Stimulated activated CD4-positive, alpha-beta T cell treated with anti-CD3 and anti-CD28 coated beads, Interleukin-4, amount 100 ng/mL, for 24 hours (primary cell): ENCODE measurements at places on chromosomes 5 and 9.

DNA sequence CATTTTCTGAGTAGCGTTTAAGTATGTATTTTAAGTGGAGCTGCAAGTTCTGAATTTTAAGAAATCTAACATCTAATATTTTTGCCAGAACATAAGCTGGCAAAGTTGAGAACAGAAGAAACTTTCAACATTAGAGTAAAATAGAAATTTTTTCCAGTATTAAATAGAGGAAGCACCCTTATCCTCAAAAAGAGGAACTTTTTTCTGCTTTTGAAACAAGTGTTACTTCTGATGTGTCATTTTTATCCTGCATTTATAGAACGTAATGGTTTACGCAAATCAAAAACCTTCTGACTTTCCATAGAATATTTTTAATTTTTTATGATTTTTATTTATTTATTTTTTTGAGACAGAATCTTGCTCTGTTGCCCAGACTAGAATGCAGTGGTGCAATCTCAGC, 21.8 kb downstream of the ZBED3 start:
- DNase-seq: no peak

- no peak for DNase-seq
Observed at GRCh38 chr9:108515856-108516255, 339.9 kb downstream of the ACTL7B start.

DNA sequence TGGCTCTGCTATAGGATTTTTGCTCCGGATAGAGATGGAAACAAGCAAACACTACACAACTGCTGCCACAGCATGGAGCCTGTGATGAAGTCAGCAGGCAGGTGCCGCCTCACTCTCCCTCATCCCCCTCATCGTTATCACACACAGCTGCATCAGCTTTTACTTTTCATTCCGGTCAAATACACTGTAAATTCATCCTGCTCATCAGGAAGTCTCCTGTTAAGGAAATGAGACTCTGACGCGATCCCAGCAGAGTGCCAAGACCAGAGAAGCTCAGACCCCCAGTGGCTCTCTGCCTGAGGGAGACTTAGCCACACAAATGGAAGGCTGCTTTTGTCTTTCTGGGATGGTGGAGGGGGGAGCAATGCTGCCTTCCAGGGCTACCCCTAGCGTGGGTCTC, 270.2 kb downstream of the ELAVL2 start:
- DNase-seq: no peak

DNA sequence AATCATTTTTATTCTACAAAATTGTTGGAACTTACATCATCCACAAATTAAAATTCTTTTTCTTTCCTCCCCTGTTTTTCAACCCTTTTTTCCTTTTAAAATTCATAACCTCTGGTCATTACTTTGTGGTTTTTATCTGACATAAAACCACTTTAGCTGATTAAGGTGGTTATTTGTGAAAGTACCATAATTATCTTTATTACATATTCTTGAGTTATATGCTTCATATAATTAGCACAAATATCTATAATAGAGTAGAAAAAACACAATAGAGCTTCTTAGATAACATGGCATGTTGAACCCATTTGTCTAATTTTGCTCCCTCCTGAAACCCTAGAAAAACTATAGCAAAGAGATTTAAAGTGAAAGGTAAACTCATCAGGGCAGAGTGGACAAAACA, 22.9 kb upstream of the PPIC start:
- no peak for DNase-seq

GRCh38 chr5:1400936-1401335, 44.3 kb downstream of the SLC6A3 start:
- DNase-seq: no peak

- no peak for DNase-seq
Observed at GRCh38 chr5:156456857-156457256, 129.9 kb downstream of the SGCD start.

DNA sequence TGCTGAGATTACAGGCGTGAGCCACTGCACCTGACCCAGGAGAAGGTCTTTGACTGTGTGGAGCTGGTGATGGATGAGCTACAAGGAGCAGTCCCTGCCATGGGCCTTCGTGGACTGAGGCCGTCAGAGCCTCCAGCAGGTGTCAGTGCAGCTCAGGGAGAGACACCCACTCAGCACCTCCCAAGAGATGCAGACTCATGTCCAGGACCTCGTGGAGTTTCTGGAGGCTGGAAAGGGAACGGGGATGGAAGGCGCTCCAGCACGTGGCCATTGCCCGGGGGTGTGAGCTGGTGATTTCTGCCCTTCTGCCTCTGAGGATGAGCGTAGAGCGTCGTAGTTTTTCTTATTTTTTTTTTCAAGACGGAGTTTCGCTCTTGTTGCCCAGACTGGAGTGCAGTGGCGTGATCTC, 9.5 kb downstream of the TOR4A start:
- DNase-seq: no peak

DNA sequence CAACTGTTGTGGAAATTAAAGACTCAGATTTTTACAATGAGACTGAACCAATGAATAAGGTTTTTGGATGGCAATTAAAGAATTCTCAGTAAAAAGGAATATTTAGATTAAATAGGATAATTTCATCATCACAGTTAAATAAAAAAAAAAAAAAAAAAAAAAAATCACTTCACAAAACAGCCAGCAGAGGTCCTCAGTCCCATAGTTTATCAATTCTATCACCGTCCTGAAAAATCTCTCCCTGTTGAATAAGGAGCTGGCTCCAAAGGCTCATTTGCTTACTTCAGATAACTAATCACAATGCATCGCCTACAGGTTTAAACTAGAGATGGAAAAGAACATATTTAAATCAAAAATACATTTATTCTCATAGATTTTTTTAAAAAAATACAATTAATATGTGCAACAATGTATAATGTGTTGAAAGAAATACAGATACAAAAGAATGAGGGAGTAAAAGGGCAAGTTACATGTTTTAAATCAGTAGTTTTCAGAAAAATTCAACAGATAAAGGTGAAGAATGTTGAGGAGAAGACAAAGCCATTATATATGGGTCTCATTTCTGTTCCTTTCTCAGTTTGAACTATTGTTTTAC, 175.8 kb upstream of the CHD1 start:
- DNase-seq: no peak

GRCh38 chr9:127876764-127877562, 512 bp downstream of the AK1 start:
- no peak for DNase-seq

GRCh38 chr5:126577415-126577814, 17.6 kb downstream of the ALDH7A1 start:
- DNase-seq: no peak

- DNase-seq: no peak
Observed at GRCh38 chr5:120913396-120913795, 449.3 kb downstream of the PRR16 start.

DNA sequence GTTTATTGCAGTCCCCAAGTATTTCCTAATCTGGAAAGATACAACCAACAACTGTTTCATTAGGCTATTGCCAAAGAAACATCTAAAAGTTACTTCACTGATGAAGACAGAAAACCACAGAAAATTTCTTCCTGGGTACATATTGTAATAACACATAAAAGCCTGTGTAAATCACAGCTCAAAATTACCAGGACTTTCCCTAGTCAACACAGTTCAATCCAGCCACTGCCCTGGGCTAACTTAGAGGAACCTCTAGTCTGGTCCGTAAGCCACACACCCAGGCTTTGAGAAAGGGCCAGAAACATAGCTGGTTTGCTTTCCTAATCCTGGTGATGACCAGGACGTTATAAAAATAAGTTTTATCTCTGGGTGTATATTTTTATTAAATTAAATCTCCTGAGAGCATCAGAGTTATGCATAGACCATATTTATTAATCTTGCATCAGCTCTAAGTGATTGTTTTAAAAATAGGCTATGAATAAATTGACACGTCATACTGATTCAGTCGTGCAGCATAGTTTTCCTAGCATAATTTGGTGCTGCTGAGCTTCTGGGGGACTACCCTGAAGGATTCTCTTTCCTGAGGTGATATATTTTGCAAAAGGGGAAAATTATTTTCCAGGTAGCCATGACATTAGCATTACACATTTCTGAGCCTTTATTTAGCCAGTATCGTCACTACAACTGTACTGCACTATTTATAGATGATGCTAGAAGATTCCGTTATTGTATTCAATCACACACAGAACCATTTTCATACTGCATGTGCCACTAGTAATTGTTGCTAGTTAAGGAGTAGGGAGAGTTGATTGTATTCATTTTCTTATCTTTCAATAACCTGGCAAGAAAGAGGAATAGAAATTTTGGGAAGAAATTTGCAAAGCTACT, 12.6 kb upstream of the MUSK start:
- no peak for DNase-seq

- no peak for DNase-seq
Observed at GRCh38 chr5:3853362-3853761, 257.7 kb downstream of the IRX1 start.

DNA sequence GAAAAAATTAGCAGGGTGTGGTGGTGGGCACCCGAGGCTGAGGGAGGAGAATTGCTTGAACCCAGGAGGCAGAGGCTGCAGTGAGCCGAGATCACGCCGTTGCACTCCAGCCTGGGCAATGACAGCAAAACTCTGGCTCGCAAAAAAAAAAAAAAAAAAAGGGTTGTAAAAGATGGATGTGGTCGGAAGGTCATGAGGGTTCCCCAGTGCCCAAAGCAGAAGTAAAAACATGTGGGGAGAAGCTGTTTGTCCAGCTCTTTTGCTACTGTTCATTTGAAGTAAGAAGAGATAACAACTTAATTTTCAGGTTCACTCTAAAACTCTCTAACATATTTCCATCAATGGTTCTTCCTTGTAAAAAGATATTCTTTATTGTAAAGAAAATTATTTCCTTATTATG, 57.1 kb upstream of the GOLPH3 start:
- no peak for DNase-seq

DNA sequence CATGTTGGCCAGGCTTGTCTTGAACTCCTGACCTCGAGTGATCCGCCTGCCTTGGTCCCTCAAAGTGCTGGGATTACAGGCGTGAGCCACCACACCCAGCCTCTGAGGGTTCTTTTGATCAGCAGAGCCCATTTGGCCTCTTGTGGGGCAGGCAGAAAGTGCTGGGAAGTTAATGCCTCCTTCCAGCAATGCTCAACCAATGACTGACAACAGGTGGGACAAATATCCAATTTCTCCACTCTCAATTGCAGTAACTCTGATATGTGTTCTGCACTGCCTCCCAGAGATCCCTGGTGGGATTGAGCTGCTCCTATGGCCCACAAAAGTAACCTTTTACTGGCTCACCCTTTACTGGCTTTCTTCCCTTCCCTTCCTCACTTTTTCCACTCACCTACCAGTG, 79.9 kb upstream of the APC start:
- no peak for DNase-seq

DNA sequence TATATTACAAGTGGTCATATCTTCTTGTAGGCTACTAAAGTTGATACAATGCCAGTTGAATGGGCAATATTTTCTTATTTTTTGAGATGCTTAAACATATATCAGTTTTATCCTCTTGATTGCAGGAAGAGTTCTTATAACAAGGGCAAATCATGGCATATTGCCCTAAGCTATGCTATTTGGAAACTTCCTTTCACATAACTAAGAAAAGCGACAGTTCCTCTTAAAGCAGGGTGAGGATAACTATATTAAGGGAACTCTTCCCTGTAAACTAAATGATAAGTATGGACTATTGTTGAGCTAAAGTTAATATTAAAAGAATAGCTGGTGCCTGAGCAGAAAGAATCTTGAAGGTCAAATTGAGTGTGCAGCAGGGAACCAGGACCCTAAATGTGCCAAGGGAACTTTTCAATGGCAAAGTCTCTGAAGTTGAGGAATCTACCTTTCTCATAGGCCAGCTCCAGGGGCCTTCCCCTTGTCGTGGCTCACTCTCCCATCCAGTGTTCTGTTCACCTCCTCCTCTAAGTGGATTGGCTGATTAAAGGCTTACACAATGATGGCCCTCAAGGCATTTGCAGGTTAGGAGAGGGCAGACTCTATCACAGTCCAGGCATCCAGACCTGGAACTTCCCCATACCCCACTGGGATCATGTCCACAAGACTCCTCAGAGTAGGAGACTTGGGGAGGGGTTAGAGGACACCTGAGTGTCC, 26.8 kb downstream of the FYB1 start:
- no peak for DNase-seq

DNA sequence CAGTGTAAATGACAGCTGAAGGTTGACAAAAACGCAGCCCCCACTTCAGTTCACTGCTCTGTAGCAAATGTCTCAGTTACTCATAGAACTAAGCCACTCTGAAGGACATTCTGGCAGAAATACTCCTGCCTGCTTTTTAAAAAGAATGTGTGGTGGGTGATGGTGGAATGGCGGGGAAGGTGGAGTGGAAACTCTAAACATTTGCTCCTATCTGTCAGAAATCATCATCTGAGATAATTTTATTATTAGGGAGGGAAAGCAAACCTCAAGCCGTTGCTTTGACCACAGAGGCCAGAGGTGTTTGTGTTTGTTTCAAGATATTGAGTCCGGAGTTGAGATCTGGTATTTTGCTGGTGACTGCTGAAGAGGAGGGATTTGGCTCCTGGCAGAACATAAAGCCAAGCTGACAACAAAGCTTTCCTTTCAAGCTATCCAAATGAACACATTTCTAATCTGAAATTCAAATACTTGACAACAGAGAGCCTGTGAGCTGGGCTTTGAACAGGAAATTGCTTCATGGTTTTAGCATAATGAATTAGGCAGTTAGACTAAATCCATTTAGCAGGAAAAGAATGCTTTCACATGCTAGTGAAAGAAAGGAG, 362.7 kb downstream of the CSNK1G3 start:
- DNase-seq: no peak

DNA sequence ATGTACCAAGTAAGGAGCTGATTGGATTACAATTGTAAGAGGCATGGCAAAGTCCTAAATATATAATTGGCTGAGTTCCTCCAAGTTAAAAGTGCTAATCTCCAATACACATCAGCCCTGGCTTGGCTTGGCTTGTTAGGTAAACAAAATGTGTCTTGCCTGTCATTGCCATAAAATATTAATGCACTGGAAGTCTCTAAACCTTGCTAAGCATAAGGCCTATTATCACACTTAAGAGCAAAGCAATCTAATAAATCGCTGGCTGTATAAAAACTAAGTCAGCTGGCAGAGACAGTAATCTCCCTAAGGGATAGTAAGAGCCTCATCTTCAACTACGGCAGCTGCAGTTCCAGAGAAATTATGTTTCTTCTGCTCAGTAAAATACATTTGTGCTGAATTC, 418.6 kb upstream of the GRAMD2B start:
- DNase-seq: no peak

- no peak for DNase-seq
Observed at GRCh38 chr5:158851488-158851887, 248.2 kb downstream of the EBF1 start.

DNA sequence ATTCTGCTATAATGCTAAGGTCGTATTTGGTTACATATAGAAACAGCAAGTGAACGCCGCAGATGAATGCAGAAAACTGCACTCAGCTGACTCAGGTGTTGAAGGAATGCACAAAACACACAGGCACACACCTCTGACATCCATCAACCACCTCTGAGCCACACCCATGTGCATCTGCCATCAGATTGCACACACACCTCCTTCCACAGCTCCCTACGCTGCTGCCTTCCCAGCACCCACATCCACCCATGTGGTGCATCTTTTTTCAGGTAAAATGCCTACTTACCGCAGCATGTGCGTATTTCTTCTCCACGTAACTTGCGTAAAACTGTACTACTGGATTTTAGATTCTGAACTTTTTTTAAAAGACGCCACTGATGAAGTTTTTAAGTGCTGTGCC, 7.1 kb downstream of the STK10 start:
- no peak for DNase-seq

- DNase-seq: no peak
Observed at GRCh38 chr5:167241436-167242067, 1049.9 kb upstream of the WWC1 start.
